Uterus (tissue), 4 donors: ENCODE measurements at places on chromosomes 16 and 17. TPM values are rescaled to one million over a fixed set of nuclear protein-coding genes. Genes with fewer than 3 reads are reported as not detected.

- H3K36me3 ChIP-seq: no peaks in the 10 kb centered on the region
- no peak overlapping the region for H3K27ac ChIP-seq
- no peak overlapping the region for H3K4me3 ChIP-seq
- no peak for DNase-seq
- no peaks in the 10 kb centered on the region for H3K27me3 ChIP-seq
Observed at GRCh38 chr17:17531156-17531555, 35.0 kb upstream of the RASD1 start.

Gene C16orf92
- total RNA-seq: not detected

GRCh38 chr16:12260647-12261262 is 284.2 kb downstream of the SNX29 start:
- peak overlapping the region; percentile 4 for H3K4me3 ChIP-seq
- no peaks in the 10 kb centered on the region for H3K36me3 ChIP-seq

DNA sequence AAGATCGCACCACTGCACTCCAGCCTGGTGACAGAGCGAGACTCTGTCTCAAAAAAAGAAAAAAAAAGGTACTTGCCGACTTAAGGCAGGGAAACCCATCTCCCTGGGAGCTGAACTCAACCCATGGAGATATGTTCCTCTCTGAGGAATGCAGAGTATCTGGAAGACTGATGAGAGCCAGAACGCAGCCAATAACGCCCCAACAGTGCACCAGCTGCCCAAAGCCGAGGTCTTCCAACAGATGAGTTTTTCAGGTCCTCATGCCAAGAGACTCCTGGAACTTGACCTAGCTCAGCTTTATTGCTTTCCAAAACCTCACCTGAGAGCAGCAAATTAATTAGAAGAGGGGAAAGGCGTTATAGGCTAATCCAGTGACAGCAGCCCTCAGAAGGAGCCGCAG is 9.4 kb downstream of the ELAC2 start:
- no peaks in the 10 kb centered on the region for H3K27me3 ChIP-seq
- H3K4me1 ChIP-seq: no peaks in the 10 kb centered on the region
- H3K27ac ChIP-seq: no peak overlapping the region

Gene DPEP2NB
- not detected for total RNA-seq

Gene GRB2
- 70.8 TPM for total RNA-seq

Gene PRSS27
- total RNA-seq: 1.3 TPM

Gene SLC5A10
- not detected for total RNA-seq

- no peaks in the 10 kb centered on the region for H3K36me3 ChIP-seq
- no peaks in the 10 kb centered on the region for H3K27me3 ChIP-seq
- no peak for DNase-seq
- no peak overlapping the region for H3K27ac ChIP-seq
Observed at GRCh38 chr16:85833219-85833920, 33.9 kb downstream of the COX4I1 start.

DNA sequence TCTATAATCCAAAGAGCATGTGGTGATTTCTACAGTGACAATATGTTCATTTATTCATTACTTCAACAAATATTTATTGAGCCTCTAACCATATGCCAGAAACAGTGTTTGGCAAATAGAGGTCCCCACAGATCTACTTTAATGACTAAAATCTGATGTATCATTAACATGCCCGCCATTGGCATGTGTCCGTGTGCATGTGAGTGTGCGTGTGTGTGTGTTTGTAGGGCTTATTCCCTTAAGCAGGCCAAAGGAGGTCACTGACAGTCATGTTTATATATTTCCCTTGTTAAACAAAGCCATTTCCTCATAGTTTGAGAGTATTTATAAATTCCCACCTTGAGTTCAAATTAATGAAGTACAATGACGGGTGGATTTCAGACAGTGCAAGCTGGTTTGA is 174.4 kb upstream of the IRX6 start:
- no peak overlapping the region for H3K27ac ChIP-seq
- DNase-seq: no peak
- no peaks in the 10 kb centered on the region for H3K4me1 ChIP-seq
- no peaks in the 10 kb centered on the region for H3K27me3 ChIP-seq
- H3K4me3 ChIP-seq: no peak overlapping the region

DNA sequence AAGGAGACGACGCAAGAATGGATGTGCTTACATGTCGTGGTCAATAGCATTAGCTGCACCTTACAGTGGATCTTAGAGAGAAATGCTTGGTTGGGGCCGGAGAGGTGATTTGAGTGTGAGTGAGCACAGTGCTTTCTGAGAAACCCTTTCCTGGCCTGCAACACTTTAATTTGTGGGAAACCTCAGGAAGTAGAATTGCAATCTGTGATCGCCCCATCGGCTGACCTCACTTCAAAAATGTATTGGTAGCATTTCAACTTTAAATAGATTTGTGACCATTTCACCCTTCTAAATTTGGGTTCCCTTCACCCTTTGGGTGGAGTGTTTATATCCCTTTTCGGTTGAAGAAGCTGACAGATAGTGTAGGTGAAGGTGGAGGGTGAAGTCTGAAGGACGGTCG is 13.2 kb downstream of the PRKCB start:
- H3K27me3 ChIP-seq: no peaks in the 10 kb centered on the region
- H3K4me1 ChIP-seq: no peaks in the 10 kb centered on the region
- no peak for DNase-seq
- H3K36me3 ChIP-seq: no peaks in the 10 kb centered on the region
- no peak overlapping the region for H3K27ac ChIP-seq
- no peak overlapping the region for H3K4me3 ChIP-seq

Gene CX3CL1
- total RNA-seq: 1.0 TPM

GRCh38 chr17:28480799-28481571 is 7.5 kb downstream of the SLC13A2 start:
- H3K4me1 ChIP-seq: no peaks in the 10 kb centered on the region
- no peak overlapping the region for H3K27ac ChIP-seq
- no peaks in the 10 kb centered on the region for H3K36me3 ChIP-seq

- H3K27me3 ChIP-seq: no peaks in the 10 kb centered on the region
- peaks cover 9% of the 10 kb centered on the region for H3K4me1 ChIP-seq
- peak; percentile 69 for DNase-seq
- peak overlapping the region; percentile 80 for H3K27ac ChIP-seq
- H3K36me3 ChIP-seq: no peaks in the 10 kb centered on the region
Observed at GRCh38 chr16:67150047-67150832, 558 bp downstream of the B3GNT9 start.

DNA sequence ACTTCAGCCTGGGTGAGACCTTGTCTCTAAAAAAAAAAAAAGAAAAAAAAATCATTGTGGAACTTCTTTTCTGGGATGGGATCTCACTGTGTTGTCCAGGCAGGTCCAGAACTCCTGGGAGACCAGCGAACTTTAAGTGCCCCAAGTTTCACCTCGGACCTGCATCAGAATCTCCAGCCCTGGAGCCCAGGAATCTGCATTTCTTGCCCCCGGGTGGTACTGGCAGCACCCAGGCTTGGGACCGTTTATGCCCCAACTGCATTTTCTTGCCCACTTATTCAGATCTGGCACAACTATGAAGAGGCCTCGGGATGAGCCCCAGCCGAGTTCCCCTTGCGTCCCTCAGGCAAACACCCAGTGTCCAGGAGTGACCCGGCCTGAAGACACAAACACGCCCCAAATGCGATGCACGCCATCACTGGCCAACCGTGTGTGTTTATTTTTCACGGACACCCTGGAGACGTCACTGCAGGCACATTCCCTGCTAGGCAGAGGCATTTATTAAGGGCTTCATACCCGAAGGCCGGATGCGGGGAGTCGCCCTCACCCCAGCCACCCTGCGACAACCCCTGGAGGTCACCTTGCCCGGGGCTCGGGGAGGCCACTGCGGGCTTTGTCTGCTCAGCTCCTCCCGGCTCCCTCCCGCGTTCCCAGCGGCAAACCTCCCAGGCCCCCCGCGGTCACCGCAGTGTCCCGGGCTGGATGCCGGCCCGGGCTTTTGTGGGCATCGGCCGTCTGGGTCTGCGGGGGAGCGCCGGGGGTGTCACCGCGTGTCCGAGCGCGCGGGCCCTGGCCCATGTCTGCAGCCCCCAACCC is 684 bp upstream of the SPIRE2 start:
- no peaks in the 10 kb centered on the region for H3K27me3 ChIP-seq
- no peak for DNase-seq
- H3K27ac ChIP-seq: peak overlapping the region; percentile 15
- peak overlapping the region; percentile 43 for H3K4me3 ChIP-seq
- H3K36me3 ChIP-seq: no peaks in the 10 kb centered on the region
- H3K4me1 ChIP-seq: no peaks in the 10 kb centered on the region

Gene CPHXL2
- not detected for total RNA-seq

DNA sequence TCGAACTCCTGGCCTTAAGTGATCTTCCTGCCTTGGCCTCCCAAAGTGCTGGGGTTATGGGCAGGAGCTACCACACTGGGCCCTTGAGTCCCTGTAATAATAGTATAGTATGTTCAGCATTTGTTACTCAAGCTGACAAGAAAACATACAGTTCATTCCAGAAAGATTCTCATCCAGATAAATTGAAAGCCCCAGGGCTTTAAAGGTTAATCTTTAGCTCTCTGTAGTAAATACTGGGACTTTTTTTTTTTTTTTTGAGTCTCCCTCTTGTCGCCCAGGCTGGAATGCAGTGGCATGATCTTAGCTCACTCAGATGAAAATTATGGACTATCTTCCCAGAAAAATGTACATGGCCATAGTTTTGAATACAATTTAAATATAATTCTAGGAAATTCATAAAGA is 11.0 kb downstream of the BRCA1 start:
- H3K4me3 ChIP-seq: no peak overlapping the region
- DNase-seq: no peak
- no peak overlapping the region for H3K27ac ChIP-seq
- H3K36me3 ChIP-seq: no peaks in the 10 kb centered on the region
- H3K4me1 ChIP-seq: no peaks in the 10 kb centered on the region

DNA sequence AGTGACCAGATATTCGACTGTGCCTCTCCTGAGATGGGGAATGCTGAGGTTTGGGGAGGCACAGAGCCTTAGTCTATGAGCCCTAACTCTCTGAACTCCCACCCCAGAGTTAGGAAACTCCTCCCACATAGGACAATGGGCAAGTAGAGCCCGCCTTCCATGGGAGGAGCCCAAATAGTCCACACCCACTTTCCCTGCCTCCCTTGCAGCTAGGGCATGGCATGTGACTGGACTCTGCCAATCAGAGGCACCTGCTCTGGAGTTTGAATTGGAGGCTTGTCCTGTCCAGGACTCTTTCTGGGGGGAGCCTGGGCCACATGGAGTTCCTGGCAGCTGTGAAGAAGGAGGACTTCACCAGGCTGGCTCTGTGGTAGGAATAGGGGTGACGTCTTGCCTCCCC is 48.4 kb downstream of the SOCS1 start:
- H3K4me1 ChIP-seq: no peaks in the 10 kb centered on the region
- H3K4me3 ChIP-seq: no peak overlapping the region
- DNase-seq: no peak

DNA sequence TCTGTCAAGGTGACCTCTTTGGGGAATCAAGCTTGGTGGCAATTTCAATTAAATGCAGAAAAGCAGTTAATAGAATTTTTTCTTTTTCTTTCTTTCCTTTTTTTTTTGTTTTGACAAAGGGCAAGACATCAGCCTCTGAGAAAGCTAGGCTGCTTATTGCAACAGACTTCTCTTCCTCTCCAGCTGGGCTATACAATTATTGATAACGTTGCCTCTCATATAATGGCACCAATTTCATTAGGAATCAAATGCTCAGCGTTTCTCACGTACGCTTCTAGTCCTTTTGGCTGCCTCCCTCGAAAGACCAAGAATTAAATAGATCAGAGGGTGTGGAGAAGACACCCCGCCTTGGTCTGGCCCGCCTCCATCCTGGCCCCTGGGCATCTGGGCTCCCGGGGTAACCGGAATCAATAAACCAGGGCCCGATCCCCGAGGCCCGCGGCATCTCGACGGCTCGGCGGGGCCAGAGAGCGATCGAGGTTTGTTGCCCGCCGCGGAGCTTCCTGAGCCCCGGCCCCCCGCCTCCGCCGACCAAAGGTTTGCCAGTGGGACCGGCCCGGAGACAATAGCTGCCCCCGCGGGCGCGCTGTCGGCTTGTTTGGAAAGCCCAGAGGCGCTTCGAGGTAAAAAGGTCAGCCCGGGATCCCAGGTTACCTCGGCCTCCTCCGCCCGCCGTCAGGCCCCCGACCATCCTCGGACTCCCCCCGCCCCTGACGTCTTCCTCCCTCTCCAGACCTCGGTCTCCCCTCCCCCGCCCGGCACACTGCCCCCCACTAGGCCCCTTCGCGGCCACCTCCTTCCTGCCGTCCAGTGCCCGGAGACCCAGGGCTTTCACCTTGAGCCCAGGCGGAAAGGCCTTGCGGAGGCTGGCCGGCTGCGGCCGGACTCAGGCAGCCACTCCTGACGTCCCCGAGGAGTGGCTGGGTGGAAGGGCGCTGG is 3.9 kb downstream of the HOXB1 start:
- H3K27ac ChIP-seq: no peak overlapping the region
- DNase-seq: no peak
- H3K27me3 ChIP-seq: no peaks in the 10 kb centered on the region
- H3K36me3 ChIP-seq: no peaks in the 10 kb centered on the region
